Cerebellar nuclear complex (tissue), 1 donor: ENCODE measurements at places on chromosomes 5 and 9.

GRCh38 chr5:125274938-125275724, 528.7 kb upstream of the ZNF608 start:
- no peak for DNase-seq

DNA sequence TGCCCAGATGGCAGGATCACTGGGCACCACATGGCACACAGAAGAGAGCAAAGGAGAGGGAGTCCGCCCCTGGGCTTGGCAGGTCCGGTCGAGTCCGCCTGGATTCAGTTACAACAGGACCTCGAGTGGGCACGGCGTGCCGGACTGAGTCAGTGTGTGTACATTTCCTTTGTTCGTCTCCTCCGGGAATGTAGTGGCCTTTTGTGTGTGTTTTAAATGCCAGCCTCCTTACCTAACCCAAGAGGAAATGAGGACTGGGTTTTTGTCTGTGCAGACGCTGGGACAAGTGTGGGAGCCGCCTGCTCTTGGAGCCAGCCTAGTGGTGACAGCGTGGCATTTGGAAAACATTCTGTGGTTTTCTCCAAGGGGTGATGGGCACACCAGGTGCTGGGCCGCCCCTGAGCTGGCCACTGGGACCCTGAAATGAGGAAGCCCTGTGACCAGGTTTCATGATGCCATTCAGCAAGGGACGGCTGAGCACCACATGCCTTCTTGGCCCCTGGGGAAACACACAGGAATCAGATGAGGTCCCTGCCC, 9.6 kb downstream of the NEK6 start:
- DNase-seq: no peak

- DNase-seq: no peak
Observed at GRCh38 chr9:19174127-19174912, 47.0 kb upstream of the PLIN2 start.

- no peak for DNase-seq
Observed at GRCh38 chr5:159519365-159519764, 189.1 kb upstream of the IL12B start.

DNA sequence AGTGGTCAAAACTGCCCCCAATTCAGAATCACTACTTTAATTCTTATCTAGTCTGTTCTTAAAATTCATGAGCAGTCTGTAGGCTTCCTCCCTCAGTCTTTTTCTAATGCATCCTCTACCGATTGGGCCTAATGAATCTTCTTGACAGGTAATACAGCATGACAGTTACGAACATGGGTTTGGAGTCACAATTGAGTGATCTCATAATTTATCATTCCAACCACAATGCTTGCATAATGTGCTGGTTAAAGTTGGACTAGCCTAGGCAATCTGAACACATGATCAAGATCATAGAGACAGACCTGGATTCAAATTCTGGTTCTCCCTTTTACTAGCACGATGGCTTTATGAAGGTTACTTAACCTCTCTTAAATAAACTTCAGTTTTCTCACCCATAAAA, 33.1 kb upstream of the SETD9 start:
- no peak for DNase-seq
